GM03348 (cell line): ENCODE measurements at places on chromosomes 5 and 9.

GRCh38 chr9:20356403-20357036 lies 265.8 kb downstream of the MLLT3 start:
- DNase-seq = peak; percentile 80

- no peak for DNase-seq
Observed at GRCh38 chr5:161744276-161744675, 58.8 kb downstream of the GABRA6 start.

DNA sequence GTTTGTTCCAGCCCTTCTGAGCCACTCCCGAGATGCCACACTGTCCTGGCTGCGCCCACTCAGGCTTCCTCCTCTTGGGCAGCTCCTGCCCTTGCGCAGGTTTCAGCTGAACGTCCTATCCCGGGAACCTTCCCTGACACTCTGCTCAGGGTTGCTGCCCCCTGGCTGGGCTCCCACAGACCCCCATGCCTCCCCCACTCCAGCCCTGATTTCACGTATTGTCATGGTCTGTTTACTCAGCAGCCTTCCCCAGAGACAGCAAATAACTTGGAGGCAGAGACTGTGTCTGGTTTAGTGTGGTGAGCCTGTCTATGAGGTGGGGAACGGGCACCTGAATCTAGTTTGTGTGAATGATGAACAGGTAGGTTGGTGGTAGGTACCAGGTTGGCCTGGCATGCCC lies 40.4 kb downstream of the LMX1B start:
- no peak for DNase-seq

DNA sequence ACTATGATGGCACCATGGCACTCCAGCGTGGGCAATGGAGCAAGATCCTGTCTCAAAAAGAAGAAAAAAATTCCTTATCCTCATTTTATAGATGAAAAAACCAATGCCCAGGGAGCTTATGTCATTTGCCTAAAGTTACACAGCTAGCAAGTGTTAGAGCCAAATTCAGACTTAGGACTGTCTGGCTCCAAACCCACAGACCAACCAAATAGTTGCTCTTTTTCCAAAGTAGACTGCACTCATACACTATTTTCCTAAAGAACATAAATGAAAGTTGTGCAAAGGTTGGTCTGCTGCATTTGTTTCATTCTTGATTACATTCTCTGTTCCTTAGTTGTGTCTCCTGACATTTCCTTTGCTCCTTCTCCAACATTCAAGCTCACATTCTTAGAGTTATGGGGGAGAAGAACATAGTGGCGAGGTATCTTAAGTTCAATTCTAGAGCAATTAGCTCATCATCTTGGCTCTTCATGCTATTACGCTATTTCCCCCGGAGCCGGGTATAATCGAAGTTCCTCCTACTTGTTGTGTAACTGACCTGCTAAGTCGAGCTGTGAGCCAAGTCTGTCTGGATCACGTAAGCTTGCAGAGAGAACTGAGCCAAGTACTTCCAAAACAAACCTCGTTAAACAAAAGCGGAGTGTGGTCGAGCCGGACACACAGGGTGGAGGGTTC lies 138.3 kb downstream of the RFK start:
- DNase-seq = peak; percentile 84

- no peak for DNase-seq
Observed at GRCh38 chr5:121816164-121816563, 35.5 kb upstream of the FTMT start.

- DNase-seq = no peak
Observed at GRCh38 chr5:2173151-2173834, 290.6 kb upstream of the IRX4 start.

DNA sequence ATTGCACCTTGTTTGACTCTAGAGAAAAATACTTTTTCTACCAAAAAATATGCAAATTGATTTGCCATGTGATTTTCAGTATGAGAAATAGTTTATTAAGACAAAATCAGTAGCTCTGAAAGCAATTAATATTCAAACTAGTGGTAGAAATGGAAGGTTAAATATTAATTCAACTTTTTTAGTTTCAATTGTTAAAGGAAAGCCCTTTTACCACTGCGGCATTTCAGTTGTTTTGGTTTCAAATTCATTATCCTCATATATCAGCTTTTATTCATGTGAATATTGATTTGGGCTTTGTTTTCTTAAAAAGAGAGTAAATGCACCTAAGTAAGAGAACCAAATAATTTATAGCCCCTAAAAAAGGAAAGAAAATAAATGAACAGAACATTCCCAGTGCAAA lies 660.6 kb upstream of the CHD1 start:
- no peak for DNase-seq

GRCh38 chr5:89857790-89858189 lies 551.8 kb downstream of the CETN3 start:
- no peak for DNase-seq

- DNase-seq = no peak
Observed at GRCh38 chr5:112569596-112569995, 150.5 kb upstream of the EPB41L4A start.

DNA sequence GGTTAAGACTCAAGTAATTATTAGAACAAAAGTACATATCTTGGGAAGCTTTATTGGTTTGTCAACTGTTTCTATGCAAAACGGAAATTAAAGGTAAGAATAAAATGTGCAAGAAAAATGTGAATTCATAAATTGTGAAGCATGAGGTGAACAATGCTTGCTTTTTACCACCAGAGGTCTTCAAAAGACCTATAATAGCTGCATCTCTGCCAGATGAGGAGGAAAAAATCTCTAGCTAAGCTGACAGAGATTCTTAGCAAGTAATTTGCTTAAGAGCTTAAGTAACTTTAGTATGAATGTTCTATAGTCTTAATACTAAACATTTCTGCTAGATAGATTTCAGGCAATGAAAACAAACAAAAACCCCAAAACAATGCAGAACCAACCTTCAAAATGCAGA lies 54.1 kb downstream of the MRPS30 start:
- DNase-seq = peak; percentile 19

DNA sequence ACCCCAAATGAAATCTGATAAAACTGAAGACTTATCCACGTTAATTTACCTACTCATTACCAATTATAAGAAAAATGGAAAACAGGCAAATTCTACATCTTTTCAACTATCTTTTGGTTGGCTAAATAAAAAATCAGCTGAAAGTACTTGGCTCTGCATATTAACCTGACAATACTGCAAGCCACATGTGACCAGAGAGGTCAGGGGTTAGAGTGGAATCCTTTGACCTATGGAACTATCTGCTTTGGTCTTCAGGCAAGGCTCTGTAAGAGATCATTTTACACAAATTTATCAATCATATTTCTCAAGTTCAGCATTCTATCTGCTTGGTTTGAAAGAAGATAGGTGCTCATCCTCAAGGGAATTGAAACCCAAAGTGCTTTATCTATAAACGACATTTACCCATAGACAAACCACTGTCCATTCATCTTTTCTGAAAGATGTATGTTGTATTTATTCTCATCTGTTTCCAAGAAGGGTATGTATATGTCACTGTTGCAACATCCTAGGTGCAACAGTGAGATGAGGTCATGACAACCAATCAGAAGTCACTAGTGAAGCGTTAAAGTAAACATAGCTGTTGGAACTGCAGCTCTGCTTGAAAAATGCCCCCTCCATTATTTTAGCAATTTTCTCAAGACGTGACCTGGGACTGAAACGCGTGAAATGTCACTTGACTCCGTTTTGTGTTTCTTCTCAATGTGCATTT lies 144.9 kb upstream of the POU5F2 start:
- DNase-seq = no peak

DNA sequence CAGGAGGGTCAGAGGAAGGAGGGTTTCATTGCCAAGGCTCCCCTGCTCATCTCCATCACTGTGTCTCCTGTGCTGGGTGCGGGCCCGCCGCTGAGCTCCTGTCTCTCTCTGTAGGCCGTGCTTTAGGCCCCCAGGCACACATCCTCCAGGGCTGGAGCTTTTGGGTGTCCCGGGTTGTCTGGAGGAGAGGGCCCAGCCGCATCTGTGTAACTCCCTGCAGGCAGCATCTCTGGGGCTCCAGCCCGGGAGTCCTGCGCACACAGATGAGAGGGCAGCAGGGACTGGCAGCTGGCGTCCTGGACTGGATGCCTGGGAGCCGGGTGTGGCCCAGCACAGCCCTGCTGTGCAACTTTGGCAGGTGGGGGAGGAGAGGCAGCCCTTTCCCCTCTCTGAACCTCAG lies 40.2 kb downstream of the LRSAM1 start:
- no peak for DNase-seq

GRCh38 chr9:9004810-9005209 lies 1205.2 kb upstream of the DMAC1 start:
- DNase-seq = no peak

DNA sequence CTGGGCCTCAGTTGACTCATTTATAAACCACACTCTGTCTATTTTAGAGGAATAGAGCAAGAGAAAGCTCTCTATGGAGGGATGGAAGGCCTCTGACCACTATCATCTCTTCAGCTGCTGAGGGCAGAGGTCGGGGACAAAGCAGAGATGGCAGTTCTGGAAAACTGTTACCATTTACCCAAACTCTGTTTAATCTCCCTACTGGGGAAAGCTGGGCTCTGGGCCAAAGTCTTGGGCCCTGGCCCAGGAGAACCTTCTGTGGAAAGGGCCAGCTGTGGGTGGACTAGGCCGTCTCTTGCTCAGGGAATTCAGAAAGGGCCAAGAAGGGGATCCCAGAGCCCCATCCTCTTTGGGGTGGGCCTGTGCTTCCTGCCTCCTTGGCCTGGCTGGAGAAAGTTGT lies 100.0 kb downstream of the PSD2 start:
- DNase-seq = no peak
